ENCODE measurements at places on chromosomes 6 and 20.

DNA sequence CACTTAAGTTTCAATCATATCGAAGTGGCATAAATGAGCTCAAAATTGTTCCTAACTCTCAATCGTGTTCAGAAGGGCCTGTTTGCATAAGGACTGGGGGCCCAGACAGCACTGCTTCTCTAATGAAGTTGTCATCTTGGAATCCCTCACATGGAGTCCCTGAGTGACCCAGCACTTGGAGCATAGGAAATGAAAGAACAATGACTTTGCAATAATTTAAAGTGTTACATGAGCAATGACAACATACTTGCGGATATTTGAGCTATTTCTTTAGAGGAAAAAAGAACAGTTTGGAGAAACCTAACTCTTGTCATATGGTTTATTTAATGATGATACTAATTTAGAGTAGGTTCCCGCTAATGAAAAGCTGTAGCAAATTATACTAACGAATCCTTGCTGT lies 239.9 kb downstream of the TSHZ2 start:
- DNase-seq: no peak

DNA sequence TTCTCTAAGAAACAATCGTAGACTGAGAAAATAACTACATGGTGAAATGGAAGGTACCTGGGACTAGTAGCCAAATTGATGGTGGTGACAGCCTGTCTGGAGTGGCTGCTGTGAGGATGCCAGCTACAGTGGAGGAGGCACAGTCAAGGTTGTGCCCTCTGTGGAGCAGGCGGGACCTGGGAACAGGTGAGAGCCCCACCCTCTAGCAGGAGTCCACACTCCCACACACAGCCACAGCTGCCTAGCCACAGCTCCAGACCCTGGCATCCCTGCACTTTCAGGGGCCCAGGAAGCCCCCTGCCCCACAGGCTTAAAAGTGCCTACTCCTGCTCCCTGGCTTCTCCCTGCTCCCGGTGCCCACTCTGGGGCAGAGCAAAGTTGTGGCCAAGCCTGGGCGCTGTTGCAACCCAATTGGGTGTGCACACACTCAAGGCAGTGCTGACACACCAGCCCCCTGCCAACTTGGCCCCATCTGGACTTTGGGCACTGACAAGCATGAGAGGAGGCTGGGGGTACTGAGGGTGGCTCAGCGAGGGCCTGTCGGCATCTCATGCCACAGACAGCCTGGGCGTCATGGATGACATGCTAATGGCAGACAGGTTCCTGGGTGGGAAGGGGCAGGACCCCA lies 548.7 kb downstream of the TBC1D32 start:
- no peak for DNase-seq

DNA sequence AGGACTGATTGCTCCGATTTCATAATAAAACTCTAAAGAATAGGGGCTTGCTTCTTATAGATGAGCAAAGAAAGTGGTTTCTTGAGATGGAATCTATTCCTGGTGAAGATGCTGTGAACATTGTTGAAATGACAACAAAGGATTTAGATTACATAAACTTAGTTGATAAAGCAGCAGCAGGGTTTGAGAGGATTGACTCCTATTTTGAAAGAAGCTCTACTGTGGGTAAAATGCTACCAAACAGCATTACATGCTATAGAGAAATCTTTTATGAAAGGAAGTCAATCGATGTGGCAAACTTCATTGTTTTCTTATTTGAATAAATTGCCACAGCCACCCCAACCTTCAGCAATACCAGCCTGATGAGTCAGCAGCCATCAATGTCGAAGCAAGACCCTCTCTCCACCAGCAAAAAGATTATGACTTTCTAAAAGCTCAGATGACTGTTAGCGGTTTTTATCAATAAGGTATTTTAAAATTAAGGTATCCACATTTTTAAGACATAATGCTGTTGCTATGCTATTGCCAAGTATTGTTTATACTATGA lies 12.7 kb upstream of the MTRF1L start:
- no peak for DNase-seq

GRCh38 chr6:162974685-162975084 lies 246.9 kb downstream of the PACRG start:
- no peak for DNase-seq

- peak; percentile 74 for DNase-seq
These were observed 1.9 kb downstream of the ABRACL start for GRCh38 chr6:139030228-139030963.

- no peak for DNase-seq
These were observed 263.9 kb upstream of the NT5E start for GRCh38 chr6:85185977-85186376.

DNA sequence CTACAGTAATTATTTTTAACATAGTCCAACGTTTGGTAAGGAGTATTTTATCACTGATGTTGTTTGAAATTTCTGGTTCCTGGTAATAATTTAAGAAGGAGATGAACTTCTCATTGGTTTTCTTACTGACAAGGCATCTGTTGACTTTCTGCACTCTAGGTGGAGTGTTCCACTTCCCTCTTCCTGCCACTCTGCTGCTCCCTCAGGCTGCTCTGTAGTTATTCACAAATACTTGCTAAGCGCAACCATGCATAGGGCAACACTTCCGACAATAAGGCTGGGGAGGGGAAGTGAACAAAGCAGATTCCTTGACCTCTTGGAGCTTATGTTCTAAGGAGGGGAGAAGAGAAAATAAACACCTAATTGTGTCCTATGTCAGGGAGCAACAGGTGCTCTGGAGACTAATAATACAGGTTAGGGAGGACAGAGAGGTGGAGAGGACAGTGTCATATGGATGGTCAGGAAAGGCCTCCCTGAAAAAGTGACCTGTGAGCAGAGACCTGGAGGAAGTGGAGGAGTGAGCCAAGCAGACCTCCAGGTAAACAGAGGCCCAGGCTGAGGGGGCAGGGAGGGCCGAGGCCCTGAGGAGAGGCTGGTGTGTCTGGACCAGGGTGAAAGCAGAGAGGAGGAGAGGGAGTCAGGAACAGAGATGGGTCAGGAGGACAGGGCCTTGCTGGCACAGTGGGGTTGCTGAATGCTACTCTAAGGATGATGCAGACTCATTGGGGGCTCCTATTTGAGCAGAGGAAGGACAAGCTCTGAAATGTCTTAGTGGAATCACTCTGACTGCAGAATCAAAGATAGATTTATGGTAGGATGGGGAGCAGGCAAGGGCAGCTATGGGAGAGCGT lies 134.8 kb upstream of the SLC24A3 start:
- no peak for DNase-seq

DNA sequence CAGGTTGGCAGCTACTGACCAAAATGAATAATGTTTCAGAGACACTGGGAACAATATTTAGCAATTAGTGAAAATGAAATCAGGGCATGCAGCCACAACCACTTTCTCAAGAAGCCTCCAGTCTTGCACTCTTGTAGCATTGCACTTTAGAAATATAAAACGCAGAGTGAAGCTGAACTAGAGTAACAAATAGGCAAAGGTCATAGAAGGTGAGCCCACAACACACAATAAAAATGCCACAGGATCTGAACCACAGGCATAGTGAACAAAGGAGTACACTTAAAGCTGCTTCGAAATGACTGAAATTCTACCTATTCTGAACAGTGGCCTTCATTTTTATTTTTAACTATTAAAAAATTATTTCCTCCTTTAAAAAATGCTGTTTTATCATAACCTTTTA lies 25.0 kb downstream of the DDO start:
- DNase-seq: peak; percentile 63

- DNase-seq: no peak
These were observed 356.4 kb downstream of the CDH4 start for GRCh38 chr20:61608275-61609085.

GRCh38 chr20:57814529-57814928 lies 104.7 kb upstream of the PMEPA1 start:
- DNase-seq: no peak

GRCh38 chr20:1199964-1200363 lies 3.3 kb upstream of the C20orf202 start:
- DNase-seq: no peak
